T follicular helper cell (primary cell): ENCODE measurements at places on chromosomes 1 and 21.

DNA sequence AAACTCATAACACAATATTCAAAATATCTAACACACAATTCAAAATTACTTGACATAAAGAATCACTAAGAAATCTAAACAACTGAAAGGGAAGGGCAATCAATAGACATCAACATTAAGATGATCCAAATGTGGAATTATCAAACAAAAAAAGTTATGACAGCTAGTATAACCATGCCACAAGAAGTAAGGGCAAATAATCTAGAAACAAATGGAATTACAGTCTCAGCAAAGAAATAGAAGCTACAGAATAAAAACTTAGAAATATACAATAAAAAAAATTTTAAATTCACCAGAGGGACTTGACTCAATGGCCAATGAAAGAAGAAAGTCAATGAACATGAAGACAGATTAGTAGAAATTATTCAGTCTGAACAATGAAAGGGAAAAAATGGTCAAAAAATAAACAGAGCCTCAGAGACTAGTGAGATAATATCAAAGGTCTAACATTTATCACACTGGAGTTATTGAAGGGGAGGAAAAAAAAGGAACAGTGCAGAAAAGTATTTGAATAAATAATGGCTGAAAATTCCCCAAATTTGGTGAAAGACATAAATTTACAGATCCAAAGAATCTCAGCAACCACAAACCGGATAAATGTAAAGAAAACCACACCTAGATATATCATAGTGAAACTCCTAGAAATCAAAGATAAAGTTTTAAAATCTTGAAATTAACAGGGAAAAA lies 41.8 kb downstream of the BARHL2 start:
- DNase-seq, result no peak

- DNase-seq, result peak; percentile 74
Observed at GRCh38 chr1:25031966-25032667, 102.0 kb upstream of the RUNX3 start.

- DNase-seq, result no peak
Observed at GRCh38 chr21:28344985-28345384, 647.7 kb downstream of the LTN1 start.

DNA sequence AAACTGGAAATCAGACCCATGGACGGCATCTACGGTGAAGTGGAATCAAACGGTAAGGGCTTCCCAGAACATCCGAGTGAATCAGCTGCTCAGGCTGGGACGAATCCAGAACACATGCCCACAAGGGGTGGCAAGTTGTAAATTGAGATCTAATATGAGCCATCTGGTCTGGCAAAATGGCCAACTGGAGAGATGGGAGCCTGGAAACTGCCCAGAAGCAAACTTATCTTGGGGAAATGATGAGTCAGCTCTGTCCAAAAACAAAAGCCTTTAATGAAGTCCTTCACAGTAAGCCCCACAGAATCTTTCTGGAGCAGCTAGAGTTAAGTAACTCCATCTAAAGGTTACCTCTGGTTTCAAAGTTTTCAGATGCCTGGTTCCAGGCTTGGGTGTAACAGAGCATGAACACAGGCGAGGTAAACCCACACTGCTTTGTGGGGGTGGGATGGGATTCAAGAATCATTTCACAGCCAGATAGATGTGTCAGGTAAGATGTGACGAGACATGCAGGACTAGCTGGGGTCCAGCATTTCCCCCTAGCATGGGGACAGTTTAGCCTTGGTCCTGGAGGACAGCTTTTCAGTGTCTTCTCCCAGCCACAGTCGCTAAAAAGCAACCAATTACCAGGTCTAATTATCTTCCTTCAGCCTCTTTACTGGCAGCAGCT lies 10.5 kb upstream of the SRP9 start:
- DNase-seq, result no peak

- DNase-seq, result no peak
Observed at GRCh38 chr1:180594723-180595122, 36.0 kb downstream of the OVAAL start.

GRCh38 chr1:155882235-155882634 lies 22.9 kb downstream of the SYT11 start:
- DNase-seq, result no peak

DNA sequence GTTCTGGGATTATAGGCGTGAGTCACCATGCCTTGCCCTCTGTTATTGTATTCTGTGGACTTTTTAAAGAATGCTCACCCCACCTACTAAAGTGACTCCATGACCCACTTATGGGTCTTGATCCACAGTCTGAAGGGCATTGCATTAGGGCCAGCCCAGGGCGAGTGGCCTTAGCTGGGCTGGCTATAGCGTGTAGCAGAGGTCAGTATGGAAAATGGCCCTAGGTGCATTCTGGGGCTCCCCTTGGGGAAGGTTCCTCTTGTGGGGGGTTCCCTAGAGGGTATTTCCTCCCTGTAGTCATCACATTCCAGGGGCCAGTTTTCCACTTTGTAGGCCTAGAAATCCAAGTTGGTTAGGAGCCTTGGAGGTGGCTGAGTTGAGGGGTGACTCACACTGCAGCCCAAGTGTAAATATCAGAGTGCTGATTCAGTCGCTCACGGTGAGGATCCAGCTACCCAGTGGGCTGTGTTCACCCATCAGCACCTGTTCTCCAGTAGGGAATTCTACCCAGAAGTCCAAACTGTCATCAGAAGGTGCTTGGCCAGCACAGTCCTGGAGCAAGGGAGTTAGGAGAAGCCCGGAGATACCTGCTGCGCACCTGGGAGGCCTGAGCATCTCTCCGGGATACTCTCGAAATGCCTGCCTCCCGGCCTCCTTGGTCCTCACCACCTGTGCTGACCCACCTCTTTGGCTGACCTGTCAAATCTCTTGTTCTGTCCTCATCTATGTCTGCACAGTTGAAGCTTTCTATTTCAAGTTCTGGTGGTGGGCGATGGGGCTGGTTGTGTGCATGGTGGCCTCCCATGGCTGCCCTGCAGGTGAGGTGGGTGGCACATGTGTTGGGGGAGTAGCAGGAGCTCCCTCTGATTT lies 52.2 kb downstream of the NENF start:
- DNase-seq, result no peak

GRCh38 chr1:57549300-57549699 lies 125.4 kb upstream of the DAB1 start:
- DNase-seq, result no peak

DNA sequence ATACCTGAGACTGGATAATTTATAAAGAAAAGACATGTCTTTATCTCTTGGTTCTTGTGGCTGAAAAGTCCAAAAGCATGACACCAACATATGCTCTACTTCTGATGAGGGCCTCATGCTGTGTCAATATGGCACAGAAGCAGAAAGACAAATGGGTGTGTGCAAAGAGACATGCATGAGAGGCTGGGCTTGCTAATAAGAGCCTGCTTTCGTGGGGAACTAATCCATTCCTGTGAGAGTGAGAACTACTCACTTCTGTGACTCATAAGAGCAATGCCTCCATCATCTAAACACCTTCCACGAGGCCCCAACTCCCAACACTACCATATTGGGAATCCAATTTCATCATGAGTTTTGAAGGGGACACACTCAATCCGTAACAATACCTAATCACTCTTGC lies 340.0 kb upstream of the DUSP10 start:
- no peak for DNase-seq

GRCh38 chr1:112402682-112403643 lies 6.9 kb downstream of the CTTNBP2NL start:
- DNase-seq, result no peak

DNA sequence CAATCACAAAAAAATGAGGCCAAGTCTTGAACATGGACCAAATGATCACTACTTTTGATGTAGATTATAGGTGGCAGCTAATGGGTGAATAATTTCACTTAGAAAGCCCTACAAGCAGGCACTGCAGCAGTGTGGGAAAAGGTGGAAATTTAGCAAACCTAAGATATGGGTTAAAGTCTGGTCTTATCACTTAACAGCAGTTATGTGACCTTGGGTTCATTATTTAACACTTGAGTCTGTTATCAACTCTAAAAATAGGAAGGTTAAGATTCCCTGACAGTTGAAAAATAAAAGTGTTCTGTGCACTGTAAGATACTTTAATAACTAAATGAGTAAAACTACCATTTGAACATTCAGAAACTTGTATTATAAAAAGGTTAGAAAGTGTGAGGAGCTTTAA lies 47.5 kb downstream of the SSX2IP start:
- DNase-seq, result no peak

- no peak for DNase-seq
Observed at GRCh38 chr21:32136546-32136945, 142.3 kb downstream of the MIS18A start.

GRCh38 chr1:161908264-161908663 lies 115.4 kb downstream of the OLFML2B start:
- DNase-seq, result no peak

- DNase-seq, result no peak
Observed at GRCh38 chr1:12465126-12465525, 152.9 kb downstream of the DHRS3 start.

DNA sequence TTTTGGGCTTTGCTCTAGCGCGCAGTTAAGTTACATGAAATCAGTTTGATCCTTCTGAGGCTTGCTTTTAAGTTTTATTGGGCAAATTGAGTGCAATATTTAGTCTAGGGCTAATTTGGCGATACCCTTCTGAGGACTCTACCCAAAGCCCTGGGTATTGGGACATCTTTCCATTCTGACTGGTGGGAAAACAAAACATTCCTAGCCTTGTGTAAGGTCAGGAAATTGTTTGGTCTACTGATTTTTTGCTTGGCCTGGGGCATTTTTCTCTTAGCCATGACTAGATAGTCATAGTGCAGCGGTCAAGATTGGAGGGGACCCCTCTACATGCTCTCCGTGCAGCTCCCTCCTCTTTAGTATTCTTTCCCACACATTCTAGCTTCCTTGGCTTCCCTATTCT lies 189.6 kb upstream of the PTGFR start:
- no peak for DNase-seq

DNA sequence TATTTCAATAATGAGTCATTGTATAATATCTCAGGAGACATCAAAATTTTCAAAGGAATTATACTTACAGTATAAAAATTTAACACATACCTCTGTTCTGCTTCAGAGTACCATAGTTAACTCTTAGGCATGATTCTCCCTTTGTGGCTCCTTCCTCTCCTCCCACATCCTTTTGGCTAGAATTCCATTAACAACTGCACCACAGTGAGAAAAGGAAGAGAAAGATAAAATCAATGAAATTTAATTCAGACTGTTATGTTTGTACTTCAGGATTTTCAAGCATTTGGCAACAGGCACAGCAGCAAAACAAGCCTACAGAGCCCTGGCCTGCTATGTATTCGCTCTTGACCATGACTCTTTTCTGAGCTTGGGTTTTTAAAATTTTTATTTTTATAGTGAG lies 57.2 kb upstream of the SGIP1 start:
- no peak for DNase-seq

- DNase-seq, result no peak
Observed at GRCh38 chr1:88961647-88962275, 30.7 kb downstream of the KYAT3 start.

- no peak for DNase-seq
Observed at GRCh38 chr1:108057541-108057940, 92.6 kb upstream of the VAV3 start.

GRCh38 chr21:39681257-39681656 lies 63.7 kb upstream of the IGSF5 start:
- DNase-seq, result no peak

GRCh38 chr1:54716299-54717047 lies 812 bp downstream of the TTC4 start:
- no peak for DNase-seq

DNA sequence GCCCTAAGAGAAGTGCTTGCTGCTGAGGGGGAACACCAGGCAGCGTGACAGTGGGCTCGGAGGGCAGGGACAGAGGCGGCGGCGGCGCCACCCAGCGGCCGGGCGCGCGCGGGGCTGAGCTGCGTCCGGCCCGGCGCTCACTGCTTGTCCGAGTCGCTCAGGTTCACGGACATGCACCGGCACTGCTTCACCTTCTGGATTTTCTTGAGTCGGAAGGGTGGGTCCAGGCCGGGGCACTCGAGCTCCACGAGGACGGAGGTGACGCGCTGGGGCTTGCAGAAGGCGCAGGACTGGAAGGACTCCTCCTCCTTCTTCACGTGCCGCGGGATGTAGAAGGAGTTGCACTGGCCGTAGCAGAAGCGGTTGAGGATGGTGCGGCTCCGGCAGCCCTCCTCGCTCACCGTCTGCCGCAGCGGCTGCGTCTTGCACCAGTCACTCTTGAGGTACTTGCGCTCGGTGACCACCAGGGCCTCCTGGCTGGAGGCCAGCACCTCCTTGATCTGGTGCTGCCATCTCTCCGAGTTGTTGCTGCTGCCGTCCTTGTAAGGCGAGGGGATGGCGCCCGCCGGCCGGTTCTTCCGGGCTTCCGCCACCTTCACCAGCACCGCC lies 119.0 kb downstream of the GREM2 start:
- no peak for DNase-seq

DNA sequence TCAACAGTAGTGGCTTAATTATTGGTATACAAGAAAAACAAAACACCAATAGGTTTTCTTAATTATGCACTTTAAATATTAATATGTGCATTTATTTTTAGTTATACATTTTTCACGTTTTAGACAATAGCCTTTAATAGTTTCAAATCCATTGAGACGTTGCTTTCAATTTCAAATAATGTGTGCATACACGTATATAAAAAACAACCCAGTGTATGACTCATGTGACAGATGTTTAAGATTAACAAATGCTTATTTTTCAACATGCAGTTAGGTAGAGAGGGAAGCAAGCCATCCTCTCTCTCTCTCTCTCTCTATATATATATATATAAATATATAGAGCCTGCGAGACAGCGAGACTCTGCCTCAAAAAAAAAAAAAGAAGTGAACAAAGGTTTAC lies 24.3 kb downstream of the EYA3 start:
- no peak for DNase-seq

DNA sequence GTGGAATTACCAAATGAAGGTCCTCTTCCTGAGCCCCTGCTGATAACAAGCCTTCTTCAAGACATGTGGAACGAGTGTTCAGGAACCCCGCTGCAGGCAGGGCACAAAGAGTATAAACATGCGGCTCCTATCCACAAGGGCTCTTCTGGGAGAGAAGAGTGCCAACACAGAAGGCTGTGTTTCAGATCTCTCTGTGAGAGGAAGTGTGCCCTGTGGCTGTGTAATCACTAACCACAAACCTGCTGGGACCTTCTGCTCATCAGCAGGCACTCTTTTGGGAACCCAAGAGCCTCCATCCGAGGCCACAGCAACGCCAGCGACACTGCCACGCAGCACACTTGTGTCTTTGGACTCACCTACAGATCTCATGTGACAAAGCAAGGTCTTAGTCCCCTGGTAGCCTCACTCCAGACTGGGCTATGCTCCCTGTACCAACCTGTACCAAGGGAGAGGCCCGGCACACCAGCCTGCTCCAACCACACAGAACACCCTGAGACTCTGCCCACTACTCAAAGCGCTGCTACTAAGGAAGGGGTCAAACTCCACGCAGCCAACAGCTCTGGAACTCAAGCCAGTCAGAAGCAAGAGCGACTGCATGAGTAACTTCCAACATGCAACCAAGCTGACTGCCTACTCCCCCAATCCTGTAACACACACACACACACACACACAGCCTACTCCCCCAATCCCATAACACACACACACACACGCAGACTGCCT lies 7.8 kb downstream of the PTTG1IP start:
- DNase-seq, result no peak
